ENCODE measurements at places on chromosomes 7 and 10.
A peak's percentile ranks its signal among the peaks of the same experiment; 100 is the strongest.

GRCh38 chr10:30238836-30239235 lies 110.2 kb downstream of the MTPAP start:
- no peak for DNase-seq

- peak; percentile 42 for DNase-seq
Observed at GRCh38 chr7:101538596-101539459, 90.3 kb downstream of the MYL10 start.

GRCh38 chr7:75729851-75730274 lies 8.9 kb downstream of the HIP1 start:
- DNase-seq = no peak

- DNase-seq = no peak
Observed at GRCh38 chr10:128898916-128899195, 568.2 kb upstream of the MGMT start.

DNA sequence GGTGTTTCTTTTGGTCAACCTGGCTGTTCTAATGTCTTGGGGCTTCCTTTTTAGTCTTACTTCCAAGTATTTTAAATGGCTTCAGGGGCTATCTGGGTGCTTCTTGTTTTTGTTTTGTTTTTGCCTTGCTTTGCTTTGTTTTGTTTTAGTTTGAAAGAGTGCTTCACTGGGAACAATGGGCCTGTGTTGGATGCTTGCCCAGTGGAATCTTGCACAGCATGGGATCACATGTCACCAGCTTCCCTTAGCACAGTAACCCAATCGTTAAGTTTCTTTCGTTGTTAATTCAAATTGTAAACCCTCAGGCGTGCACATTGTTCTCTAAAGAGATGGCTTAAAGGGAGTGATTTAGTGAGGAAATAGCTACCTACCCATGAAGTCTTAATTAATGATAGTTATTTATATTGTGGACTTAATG lies 8.9 kb downstream of the COL17A1 start:
- no peak for DNase-seq

- no peak for DNase-seq
Observed at GRCh38 chr7:69429911-69430383, 168.3 kb upstream of the AUTS2 start.

DNA sequence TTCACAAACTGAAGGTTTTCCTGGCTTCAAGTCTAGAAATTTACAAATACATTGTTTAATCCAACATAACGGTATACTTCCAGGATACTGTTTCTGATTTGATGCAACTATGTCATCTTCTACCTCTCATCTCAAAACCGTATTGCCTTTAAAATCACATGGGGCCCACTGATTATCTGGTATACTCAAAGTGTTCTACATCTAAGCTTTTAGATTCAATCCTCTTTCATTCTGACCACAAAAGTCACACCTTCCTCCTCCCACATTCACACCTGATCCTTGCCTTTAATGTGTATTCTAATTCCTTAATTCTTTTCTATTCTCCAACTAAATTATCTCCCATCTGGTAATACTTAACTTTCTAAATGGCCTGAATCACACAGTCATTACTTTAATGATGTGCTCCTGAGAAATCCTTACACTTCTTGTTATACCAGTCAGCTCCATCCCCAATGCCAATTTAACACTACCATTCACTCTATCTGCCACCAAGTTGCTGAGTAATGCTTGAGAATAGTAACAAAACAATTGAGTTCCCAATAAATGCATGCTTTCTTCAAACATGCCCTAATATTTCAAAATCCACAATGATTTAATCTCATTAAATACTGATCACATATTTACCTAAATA lies 13.0 kb downstream of the ATAD1 start:
- no peak for DNase-seq

- DNase-seq = no peak
Observed at GRCh38 chr7:128809363-128809762, 17.6 kb downstream of the CCDC136 start.

GRCh38 chr7:101094376-101094775 lies 9.1 kb downstream of the TRIM56 start:
- no peak for DNase-seq

DNA sequence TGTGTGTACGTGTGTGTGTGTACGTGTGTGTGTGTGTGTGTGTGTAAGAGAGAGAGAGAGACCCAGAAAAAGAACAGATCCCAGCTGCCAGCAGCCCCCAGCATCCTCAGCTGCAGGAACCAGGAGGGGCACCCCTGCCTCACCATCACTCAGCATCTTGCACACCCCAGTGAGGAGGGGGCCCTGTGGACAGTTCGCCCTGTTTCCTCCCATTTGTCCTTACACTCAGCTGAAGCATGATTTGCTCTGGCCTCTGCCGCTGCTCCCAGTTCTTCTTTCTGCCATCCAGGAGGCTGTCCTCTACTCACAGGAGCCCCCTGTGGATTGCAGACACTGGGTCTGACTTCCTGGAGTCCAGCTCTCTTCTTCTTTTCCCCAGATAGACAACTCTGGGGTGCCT lies 9.7 kb downstream of the GPR26 start:
- DNase-seq = no peak

DNA sequence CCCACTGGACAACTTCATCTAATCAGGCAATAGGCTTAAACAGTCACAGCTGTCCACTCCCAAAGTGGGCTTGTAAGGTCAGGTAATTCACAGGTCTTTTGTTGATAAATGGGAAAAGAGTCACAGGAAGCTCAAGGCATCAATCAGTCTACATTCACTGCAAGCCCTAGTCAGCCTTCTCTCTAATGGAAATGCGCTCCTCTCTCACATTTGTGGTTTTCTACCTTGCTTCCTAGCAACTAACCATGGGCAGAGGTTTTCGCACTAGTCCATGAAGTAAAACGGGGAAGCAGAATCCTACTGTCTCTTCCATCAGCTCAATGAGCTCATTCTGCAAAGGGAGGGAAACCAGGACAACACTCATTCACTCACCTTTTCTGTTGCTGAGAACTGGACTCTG lies 53.5 kb upstream of the APBB1IP start:
- DNase-seq = no peak

DNA sequence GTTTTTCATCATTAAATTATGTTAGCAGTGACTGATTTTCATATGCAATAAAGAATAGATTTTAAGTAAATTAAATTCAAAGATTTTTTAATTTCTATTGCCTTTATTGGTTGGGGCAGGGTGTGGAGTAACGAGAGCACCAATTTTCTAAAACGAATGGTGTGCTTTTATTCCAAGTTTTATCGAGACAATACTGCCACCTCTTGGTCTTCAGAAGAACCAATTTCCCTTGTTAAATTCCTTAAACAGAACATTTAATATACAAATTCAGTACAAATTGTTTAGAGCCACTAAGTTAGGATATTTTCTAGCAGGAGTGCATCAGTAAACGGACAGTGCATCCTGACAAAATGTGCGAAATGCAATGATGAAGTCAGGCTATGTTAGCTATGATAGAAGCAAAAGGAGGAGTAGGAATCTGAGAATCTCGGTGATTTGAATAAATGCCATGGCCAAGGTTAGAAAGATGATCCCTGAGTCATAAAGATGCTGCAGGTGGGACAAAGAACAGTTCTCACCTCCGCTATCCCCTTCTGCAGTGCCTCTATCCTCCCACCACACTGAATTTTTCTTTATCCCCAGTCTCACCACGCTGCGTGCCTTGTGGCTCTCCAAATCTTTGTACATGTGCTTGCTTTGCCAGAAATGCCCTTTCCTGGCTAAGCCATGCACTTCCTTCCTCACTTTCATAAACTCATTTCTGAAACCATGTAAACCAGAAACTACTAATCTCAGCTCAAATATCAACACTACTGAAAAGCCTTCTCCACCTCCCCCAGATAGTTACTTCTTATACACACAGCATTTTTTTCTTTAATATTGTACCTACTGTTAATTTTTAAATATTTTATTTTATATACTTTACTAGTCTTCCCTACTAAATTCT lies 31.9 kb upstream of the AGBL3 start:
- DNase-seq = no peak

DNA sequence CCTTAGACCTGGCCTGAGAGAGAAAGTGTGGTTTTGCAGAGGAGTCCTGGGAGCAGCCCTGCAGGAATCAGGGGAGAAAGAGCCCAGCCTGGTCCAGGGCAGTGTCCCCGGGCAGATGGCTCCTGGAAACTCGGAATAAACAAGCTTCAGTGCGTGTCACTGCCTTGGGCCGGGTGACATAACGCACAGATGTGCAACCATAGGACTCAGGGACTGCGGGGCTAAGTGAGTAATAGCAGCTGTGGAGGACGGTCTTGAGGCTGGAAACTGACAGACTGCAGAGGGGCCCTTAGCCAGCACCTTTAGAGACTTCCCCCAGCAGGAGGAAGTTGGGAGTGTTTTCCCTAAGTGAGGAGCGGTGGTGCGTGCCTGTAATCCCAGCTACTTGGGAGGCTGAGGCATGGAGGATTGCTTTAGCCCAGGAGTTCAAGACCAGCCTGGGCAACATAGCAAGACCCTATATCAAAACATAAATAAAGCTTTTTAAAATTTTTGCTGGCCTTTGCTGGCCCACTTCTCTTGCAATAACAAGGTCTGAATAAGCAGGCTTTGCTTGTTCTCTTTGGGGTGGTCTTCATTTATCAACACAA lies 5.3 kb upstream of the CLIP2 start:
- no peak for DNase-seq

DNA sequence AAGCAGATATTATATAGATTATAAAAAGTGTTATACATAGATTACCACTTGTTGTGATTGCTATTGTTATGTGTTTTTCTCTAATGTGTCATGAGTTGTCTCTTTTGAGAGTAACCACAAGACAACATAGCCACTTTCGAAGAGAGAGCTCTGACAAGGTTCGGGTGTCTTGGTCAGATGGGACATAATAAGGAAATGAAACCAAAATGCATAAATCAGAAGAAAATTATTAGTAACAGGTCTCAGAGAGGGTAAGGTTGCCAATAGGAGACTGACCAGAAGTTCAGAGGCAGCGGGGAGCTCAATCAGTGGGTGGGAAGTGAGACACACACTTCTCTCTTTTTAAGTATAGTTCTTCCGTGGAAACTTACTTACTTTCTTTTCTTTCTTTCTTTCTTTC lies 639.2 kb upstream of the POT1 start:
- DNase-seq = no peak

DNA sequence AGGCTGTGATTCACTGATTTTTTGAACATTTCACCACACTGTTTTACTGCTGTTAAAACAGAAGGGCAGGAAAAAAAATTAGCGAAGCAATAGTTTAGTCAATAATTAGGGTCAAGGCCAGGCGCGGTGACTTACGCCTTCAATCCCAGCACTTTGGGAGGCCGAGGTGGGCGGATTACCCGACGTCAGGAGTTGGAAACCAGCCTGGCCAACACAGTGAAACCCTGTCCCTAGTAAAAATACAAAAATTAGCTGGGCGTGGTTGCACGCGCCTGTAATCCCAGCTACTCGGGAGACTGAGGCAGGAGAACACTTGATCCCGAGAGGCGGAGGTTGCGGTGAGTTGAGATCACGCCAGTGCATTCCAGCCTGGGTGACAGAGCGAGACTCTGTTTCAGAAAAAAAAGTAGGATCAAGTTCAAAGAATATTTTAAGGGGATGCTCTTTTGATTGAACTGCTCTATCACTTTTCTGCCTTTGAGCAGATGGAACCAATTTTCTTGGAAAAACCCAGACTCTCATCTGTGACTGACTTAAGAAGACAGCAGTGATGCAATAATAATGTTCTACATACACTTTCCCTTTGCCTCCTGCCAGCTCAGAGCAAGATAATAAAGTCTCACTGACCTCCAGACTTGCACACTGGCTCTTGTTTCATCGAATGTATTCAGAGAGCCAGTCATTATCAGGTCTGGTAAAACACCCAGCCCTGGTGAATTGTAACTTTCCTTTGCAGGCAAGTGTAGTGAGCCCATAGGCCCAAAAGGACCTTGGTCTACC lies 1.6 kb upstream of the PPA1 start:
- no peak for DNase-seq

DNA sequence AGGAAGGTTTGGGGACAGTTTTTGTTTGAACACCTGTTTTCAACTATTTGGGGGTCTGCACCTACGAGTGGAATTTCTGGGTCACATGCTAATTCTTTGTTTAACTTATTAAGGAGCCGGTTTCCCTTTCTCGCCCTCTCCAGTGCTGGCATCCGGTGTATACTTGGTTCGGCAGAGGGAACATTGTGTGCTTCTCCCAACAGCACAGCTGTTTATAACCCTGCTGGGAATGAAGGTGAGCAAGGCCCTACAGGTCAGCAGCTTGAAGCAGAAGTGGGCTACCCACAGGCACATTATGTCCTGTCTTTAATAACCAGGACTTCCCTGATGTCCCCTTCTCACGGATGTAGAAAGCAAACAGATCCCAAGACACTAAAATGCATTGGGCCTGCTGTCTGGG lies 87.5 kb upstream of the PDCD4 start:
- no peak for DNase-seq

DNA sequence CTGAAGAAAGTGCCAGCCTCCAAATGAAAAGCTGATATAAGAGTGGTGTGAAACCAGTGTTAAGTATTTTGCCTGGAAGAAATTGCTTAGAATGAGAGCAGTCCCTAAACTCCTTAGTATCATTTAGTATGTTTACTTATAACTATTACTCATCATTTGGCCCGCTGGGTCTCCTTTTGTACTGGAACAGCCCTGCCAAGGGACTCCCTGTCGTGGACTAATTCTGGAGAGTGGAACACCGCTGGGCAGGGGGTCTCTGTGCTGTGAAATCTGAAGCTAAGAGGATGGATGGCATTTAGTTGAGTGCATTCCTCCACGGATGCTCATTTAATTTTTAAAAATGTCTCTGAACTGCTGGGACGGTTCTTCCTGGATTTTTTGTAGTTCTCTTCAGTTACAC lies 889.9 kb upstream of the C7orf33 start:
- DNase-seq = no peak

DNA sequence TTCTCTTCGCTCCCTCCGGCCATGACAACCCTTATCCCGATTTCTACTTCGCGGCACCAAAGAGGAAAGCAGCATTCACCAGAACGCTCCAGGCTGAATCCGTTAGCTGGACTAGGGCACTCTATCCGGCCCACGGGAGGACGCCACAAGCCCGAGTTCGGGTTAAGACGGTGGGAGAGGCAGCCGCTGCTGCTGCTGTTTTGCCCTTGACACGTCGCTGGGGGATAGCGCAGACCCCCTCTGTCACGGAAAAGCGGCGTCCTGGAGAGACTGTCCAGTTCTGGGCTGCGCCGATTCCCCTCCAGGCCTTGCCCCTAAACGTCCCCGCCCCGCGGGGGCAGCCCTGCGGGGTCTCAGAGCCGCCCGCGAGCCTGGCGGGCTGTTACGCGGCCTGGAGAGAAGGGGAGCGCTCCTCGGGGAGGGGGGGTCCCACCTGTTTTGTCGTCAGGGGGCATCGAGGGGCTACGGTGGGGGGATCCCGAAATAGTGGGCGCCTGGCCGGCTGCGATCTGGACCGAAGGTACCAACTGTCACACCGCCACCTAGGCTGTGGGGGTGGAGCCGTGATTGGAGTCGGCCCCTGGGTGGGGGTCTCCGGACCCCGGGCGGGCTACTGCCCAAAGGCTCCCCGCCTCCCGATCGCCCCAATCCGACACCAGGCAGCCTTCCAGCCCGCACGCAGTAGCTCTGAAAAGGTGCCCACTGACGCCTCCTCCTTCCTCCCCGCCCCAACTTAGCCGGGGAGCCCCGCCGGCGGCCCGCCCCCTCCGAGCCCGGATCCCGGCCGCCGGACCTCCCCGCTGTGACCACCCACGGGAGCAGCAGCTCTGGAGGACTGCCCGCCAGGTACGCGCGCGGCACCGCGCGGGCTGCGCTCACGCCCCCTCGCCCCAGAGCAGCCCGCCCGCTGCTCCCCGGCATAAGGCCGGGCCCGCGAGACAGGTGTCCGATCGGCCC lies 772 bp downstream of the SGMS1 start:
- peak; percentile 38 for DNase-seq
